ENCODE measurements at places on chromosomes 7 and 10.

- no peak for DNase-seq
Measured at GRCh38 chr7:91193141-91193540, 71.1 kb upstream of the FZD1 start.

- DNase-seq: no peak
Measured at GRCh38 chr10:117544004-117544701, 1.6 kb downstream of the EMX2 start.

GRCh38 chr7:96495751-96496216 is 173.9 kb upstream of the SLC25A13 start:
- DNase-seq: no peak

- DNase-seq: no peak
Measured at GRCh38 chr7:151187409-151188251, 580 bp upstream of the ASB10 start.

- DNase-seq: no peak
Measured at GRCh38 chr7:100247152-100247757, 27.5 kb downstream of the PVRIG start.
